Activated naive CD4-positive, alpha-beta T cell treated with anti-CD3 and anti-CD28 coated beads for 36 hours (primary cell): ENCODE measurements at places on chromosomes 2 and 18. TPM values are rescaled to one million over a fixed set of nuclear protein-coding genes. Genes with fewer than 3 reads are reported as not detected.

- no peaks in the 10 kb centered on the region for H3K4me1 ChIP-seq
- H3K27me3 ChIP-seq = peaks cover 32% of the 10 kb centered on the region
- H3K36me3 ChIP-seq = no peaks in the 10 kb centered on the region
- no peak overlapping the region for H3K4me3 ChIP-seq
These were observed 30.9 kb downstream of the ANTXR1 start for GRCh38 chr2:69043736-69044400.

DNA sequence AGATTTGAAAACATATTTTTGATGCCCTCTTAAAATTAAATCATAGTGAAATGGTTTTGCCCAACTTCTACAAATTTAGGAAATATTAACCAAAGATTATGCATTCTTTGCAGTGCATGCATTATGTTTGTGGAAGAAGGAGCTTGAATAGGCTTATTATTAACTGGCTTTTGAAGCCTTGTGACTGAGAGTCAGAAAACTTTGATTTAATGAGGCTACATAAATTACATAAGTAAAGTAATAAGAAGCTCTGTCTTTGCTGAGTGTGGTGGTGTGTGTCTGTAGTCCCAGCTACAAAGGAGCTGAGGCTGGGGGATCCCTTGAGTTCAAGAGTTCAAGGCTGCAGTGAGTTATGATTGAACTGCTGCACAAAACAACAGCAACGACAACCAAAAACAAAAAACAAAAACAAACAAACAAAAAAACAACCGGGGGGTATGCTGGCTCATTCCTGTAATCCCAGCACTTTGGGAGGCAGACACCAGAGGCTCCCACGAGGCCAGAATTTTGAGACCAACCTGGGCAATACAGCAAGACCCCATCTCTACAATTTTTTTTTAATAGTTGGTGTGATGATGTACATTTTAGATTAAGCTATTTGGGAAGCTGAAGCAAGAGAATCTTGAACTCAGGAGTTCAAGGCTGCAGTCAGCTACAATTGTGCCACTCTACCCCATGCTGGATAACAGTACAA lies 57.0 kb upstream of the LRRTM4 start:
- H3K36me3 ChIP-seq = no peaks in the 10 kb centered on the region
- DNase-seq = no peak
- no peaks in the 10 kb centered on the region for H3K27me3 ChIP-seq
- no peaks in the 10 kb centered on the region for H3K4me1 ChIP-seq
- H3K4me3 ChIP-seq = no peak overlapping the region

DNA sequence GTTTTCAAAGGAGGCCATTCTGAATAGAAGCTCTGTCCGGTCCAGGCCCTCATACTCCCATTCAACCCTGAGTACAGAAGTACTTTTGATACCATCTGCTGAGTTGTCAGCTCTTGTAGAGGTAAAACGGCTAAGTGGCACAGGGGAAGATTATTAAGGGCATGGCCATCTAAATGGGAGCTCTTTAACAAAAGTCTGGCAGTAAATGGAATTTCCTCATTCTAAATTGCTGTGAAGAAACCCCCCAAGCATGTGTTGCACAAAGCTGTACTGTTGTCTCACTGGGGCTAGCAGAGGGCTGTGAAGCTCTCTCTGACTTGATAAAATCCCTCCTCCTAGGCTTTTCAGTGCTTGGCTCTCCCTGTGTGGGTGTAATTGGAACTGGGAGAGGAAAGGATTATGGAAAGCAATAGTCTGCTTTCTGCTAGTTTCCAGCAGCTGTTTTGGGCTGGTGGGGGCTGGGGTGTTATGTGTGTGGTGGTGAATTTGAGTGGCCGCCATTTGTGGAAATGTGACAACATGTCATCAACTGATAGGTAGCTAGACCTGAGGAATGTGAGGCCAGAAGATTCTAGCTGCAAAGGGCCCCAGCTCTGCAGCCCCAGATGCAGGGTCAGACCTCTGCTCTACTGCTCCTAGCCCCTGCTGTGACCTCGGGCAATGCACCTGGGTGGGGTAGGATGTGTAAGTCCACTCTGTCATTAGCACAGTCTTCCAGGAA lies 65.1 kb downstream of the MAP4K4 start:
- H3K4me3 ChIP-seq = no peak overlapping the region
- no peaks in the 10 kb centered on the region for H3K27me3 ChIP-seq
- peaks cover 9% of the 10 kb centered on the region for H3K36me3 ChIP-seq
- DNase-seq = no peak

- H3K27ac ChIP-seq = no peak overlapping the region
- H3K4me3 ChIP-seq = no peak overlapping the region
- H3K4me1 ChIP-seq = no peaks in the 10 kb centered on the region
- H3K36me3 ChIP-seq = no peaks in the 10 kb centered on the region
- H3K27me3 ChIP-seq = no peaks in the 10 kb centered on the region
These were observed 968.5 kb downstream of the LRP1B start for GRCh38 chr2:141162314-141162713.

- no peak overlapping the region for H3K4me3 ChIP-seq
- H3K27me3 ChIP-seq = no peaks in the 10 kb centered on the region
- no peak for DNase-seq
- no peaks in the 10 kb centered on the region for H3K36me3 ChIP-seq
- no peaks in the 10 kb centered on the region for H3K4me1 ChIP-seq
These were observed 1090.2 kb downstream of the SUCLG1 start for GRCh38 chr2:83368916-83369315.

- no peak for DNase-seq
- no peak overlapping the region for H3K4me3 ChIP-seq
- no peaks in the 10 kb centered on the region for H3K27me3 ChIP-seq
- H3K27ac ChIP-seq = no peak overlapping the region
- no peaks in the 10 kb centered on the region for H3K4me1 ChIP-seq
- H3K36me3 ChIP-seq = peaks cover 19% of the 10 kb centered on the region
These were observed 40.7 kb downstream of the TRAPPC12 start for GRCh38 chr2:3420076-3420768.

GRCh38 chr2:163011000-163011399 lies 172.4 kb upstream of the KCNH7 start:
- no peaks in the 10 kb centered on the region for H3K4me1 ChIP-seq
- no peaks in the 10 kb centered on the region for H3K27me3 ChIP-seq
- H3K36me3 ChIP-seq = no peaks in the 10 kb centered on the region
- no peak for DNase-seq
- no peak overlapping the region for H3K4me3 ChIP-seq
- no peak overlapping the region for H3K27ac ChIP-seq

GRCh38 chr2:71713581-71714580 lies 260.5 kb downstream of the DYSF start:
- no peak overlapping the region for H3K27ac ChIP-seq
- no peak for DNase-seq
- no peaks in the 10 kb centered on the region for H3K36me3 ChIP-seq
- no peak overlapping the region for H3K4me3 ChIP-seq
- no peaks in the 10 kb centered on the region for H3K4me1 ChIP-seq

GRCh38 chr2:54475285-54475684 lies 19.2 kb downstream of the SPTBN1 start:
- no peak for DNase-seq
- no peaks in the 10 kb centered on the region for H3K4me1 ChIP-seq
- H3K27ac ChIP-seq = no peak overlapping the region
- H3K4me3 ChIP-seq = no peak overlapping the region
- H3K36me3 ChIP-seq = no peaks in the 10 kb centered on the region

- no peak overlapping the region for H3K4me3 ChIP-seq
- no peaks in the 10 kb centered on the region for H3K27me3 ChIP-seq
- no peaks in the 10 kb centered on the region for H3K36me3 ChIP-seq
- no peaks in the 10 kb centered on the region for H3K4me1 ChIP-seq
- H3K27ac ChIP-seq = no peak overlapping the region
These were observed 508.3 kb downstream of the TSN start for GRCh38 chr2:122263746-122264145.

GRCh38 chr18:60448487-60449267 lies 76.1 kb upstream of the MC4R start:
- no peaks in the 10 kb centered on the region for H3K27me3 ChIP-seq
- H3K36me3 ChIP-seq = no peaks in the 10 kb centered on the region
- no peak overlapping the region for H3K27ac ChIP-seq
- DNase-seq = no peak
- H3K4me1 ChIP-seq = no peaks in the 10 kb centered on the region
- no peak overlapping the region for H3K4me3 ChIP-seq

DNA sequence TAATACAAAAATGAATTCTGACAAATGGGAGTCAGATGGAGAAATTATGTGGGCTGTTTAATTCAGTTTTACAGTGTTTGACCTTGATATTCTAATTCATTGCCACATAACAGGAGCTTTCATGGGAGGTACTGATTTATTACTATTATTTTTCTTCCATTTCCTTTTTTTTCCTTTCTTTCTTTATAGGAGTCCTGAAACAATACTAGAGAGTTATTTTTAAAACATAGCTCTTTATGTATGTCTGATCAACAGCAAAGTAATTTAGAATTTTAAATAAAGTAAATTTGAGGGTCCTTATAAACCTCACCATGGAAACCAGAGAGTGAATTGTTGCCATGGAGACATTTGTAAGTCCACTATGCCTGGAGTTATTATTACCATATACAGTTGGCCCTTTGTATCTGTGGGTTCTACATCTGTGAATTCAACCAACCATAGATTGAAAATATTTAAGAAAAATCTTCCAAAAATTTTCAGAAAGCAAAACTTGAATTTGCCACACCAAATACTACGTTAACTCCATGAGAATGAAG lies 40.9 kb upstream of the PPP4R1 start:
- no peaks in the 10 kb centered on the region for H3K4me1 ChIP-seq
- no peak overlapping the region for H3K4me3 ChIP-seq
- H3K27ac ChIP-seq = no peak overlapping the region

DNA sequence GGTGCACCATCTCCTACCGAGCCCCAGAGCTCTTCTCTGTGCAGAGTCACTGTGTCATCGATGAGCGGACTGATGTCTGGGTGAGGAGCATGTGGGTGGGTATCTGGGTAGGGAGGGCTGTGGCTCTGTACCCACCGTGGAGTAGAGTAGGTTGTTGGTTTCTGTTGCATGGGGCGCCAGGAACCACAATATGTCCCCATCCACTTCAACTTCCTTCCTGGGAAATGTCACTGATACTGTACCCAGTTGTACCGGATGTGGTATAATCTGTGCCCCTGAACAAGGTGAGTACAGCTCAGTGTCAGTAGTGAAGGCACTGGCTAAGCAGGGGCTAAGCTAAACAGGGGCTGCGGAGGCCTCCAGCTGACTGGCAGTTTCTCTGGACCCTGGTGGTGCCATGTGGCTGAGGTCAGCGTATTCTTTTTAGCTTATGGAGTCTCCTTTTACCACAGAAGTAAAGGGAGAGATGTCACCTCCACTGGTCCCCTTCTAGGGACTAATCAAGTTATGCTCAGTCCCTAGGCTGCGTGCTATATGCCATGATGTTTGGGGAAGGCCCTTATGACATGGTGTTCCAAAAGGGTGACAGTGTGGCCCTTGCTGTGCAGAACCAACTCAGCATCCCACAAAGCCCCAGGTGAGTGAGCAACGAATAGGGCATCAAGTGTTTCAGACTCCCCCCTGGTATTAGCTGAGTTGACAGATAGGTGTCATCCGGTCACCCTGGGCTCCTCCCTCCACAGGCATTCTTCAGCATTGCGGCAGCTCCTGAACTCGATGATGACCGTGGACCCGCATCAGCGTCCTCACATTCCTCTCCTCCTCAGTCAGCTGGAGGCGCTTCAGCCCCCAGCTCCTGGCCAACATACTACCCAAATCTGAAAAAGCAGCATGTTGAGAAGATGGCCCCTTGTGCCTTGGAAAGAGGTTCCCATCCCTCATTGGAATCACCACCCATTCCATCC lies 2.7 kb downstream of the STK16 start:
- peak overlapping the region; percentile 99 for H3K27ac ChIP-seq
- peaks cover 81% of the 10 kb centered on the region for H3K4me1 ChIP-seq
- DNase-seq = peak; percentile 74
- no peaks in the 10 kb centered on the region for H3K27me3 ChIP-seq

DNA sequence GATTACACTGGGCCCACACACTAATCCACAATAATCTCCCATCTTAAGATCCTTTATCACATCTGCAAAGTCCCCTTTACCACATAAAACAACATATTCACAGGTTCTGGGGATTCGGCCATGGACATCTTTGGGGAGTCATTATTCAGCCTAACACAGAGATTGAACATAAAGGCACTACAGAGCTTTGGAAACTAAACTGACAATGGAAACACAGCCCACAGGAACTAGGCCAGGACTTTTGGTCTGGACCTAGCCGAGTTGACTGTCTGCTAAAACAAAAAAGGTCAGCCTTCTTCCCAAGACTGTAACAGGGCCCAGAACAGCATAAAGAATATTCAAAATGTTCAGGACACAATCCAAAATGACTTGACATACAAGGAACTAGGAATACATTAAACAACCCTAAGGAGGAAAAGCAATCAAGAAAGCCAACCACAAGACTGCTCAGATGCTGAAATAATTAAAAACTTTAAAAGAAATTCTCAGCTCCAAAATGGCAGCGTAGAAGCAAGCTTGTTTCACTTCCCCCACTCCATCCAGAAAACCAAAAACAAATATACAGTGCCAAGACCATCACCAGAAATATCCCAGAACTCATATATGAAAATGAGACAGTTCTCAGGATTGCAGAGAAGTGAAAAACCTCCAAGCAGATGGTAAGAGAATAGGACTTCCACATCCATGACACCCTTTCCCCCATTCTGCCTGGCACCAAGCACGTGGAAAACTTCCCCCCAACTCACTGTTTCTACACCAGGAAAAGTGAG lies 207.8 kb downstream of the ATAD2B start:
- H3K36me3 ChIP-seq = peaks cover 21% of the 10 kb centered on the region
- no peaks in the 10 kb centered on the region for H3K4me1 ChIP-seq
- H3K27ac ChIP-seq = no peak overlapping the region
- no peak for DNase-seq
- no peak overlapping the region for H3K4me3 ChIP-seq

- no peaks in the 10 kb centered on the region for H3K27me3 ChIP-seq
- no peak for DNase-seq
These were observed 12.7 kb upstream of the CABLES1 start for GRCh38 chr18:23122334-23123229.

- no peaks in the 10 kb centered on the region for H3K27me3 ChIP-seq
- no peak for DNase-seq
- H3K4me3 ChIP-seq = peak overlapping the region; percentile 90
- H3K27ac ChIP-seq = peak overlapping the region; percentile 95
These were observed 1.8 kb downstream of the LCLAT1 start for GRCh38 chr2:30448866-30449265.

DNA sequence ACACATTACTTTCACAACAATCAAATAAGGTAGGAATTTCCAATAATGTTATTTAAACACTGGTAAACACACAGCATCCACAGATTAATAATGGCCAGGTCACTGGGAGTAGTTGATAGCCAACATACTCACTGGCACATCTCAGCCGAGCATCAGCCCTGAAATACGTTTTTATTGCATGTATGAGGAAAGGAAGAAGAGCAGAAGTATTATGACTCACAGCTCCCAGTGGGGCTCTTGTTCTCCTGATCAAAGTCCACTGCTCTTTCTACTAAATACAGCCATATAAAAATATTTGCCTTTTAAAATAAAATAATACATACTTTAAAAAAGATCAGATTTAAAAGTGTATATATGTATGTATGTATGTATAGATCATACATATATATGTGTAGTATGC lies 999.6 kb downstream of the SUCLG1 start:
- H3K27ac ChIP-seq = no peak overlapping the region
- no peak for DNase-seq
- H3K36me3 ChIP-seq = no peaks in the 10 kb centered on the region
- no peak overlapping the region for H3K4me3 ChIP-seq
- no peaks in the 10 kb centered on the region for H3K4me1 ChIP-seq
- no peaks in the 10 kb centered on the region for H3K27me3 ChIP-seq

FAM124B gene
- total RNA-seq = 0.43 TPM

CFC1 gene
- total RNA-seq = not detected

RIT2 gene
- not detected for total RNA-seq

CWC22 gene
- 20.4 TPM for total RNA-seq

ZSWIM2 gene
- not detected for total RNA-seq

SESTD1 gene
- total RNA-seq = 11.3 TPM

MARCHF7 gene
- total RNA-seq = 81.5 TPM

RIOK3 gene
- 53.8 TPM for total RNA-seq

VSNL1 gene
- total RNA-seq = not detected
